ENCODE measurements at places on chromosomes 6 and 20.

DNA sequence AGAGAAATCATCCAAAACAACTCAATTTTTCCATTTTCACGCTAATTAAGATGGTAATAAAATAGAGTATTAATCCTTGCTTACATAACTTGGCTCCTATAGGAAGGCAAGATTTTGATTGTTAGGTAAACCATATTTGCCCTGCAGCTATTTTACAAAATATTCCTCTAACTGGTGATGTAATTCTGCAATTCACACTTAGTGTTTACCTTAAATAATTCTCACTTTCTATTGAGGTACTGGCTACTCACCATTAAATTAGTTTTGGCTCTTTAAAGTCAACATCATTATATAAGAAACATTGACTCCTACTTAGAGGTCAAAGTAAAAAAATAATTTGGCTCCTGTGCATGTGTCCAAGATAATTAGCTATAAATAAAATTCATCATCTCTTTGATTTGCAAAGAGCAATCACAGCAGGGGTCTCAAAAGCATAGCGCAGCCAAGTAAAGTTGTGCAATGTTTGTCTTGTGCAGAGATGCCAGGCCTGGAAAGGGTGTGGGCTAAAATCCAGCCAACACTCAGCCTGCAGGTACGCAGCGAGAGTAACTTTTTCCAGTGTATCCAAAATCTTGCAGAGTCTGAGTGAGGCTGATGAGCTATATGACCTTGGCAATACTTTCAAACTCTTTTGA is 501.2 kb downstream of the MMUT start:
- no peak for DNase-seq

- DNase-seq: no peak
Measured at GRCh38 chr20:6058684-6059295, 4.9 kb upstream of the LRRN4 start.

DNA sequence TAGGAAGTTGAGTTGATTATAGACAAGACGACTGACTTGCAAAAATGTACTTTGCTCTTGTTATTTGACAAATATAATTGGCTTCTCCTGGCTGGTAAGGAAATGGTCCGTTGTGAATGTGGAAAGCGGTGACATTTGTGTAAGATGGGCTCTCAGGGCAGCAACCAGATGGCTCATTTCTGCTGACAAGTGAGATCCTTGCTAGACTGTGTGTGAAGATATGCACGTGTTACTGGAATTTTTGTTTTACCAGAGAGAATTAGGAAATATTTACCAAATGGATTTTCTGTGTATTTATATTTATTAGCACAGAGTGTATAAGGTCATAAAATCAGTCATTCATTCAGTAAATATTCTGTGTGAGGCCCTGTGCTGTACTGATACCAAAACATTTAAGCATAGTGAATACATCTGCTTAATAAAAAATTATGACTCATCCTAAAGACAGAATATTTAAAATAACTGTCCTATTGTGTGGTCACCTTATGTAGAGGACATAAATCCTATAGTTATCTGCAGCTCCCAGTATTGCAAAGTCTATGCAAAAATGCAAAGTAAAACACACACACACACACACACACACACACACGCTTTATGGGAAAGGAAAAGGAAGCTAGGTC is 109.9 kb upstream of the ASF1A start:
- no peak for DNase-seq

- DNase-seq: no peak
Measured at GRCh38 chr6:124467366-124467765, 494.9 kb upstream of the RNF217 start.

GRCh38 chr6:30557683-30557981 is 537 bp downstream of the PRR3 start:
- no peak for DNase-seq

DNA sequence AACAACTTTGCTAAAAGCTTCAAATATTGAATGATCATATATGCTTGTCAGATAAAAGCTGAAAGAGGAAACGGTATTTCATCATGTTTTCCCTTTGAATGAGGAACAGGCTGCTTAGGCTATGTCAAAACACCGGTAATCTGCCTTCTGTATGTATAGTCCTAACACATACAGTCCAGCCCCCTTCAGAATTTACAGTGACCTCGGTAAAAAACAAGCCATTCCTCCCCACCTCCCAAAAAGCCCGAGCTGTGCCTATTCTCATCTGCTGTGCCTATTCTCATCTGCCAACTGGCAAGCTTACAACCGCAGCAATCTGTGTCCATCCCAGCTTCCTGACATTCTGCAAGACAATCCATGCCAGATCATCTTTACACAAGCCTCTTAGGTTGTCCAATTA is 26.8 kb upstream of the UBE2J1 start:
- no peak for DNase-seq

DNA sequence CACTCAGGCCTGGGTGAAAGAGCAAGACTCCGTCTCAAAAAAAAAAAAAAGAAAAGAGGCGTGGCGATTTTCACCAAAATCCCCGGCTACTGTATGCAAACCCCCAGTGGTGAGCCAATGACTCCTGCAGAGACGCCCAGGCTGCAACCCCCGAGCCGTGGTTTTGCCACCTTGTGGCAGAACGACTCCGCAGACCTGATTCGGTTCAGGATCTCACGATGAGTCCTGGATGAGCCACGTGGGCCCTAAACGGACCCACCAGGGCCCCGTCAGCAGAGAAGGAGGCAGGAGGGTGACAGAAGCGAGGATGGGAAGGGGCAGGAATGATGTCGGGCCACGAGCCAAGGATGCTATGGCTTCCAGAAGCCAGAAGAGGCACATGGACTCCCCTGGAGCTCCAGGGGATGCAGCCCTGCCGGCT is 42.5 kb downstream of the SLC2A4RG start:
- DNase-seq: peak; percentile 73

DNA sequence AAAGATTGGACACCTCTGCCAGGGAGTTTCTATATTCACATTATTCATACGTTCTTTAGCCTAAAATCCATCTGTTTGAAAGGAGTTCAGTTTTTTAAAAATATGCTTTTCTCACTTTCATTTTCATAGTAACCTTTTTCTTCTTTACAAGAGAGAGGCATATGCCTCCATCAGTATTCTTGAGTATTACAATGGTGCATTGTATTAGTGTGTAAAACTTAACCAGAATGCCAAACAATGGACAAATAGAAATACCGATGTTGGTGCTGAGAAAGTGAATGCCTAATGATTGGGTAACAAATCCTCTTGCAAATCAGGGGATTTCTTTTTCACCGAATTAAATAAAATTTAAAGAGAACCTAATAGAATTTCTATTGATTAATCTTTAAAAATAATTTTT is 163.2 kb upstream of the LAMA2 start:
- no peak for DNase-seq

GRCh38 chr20:1333462-1334369 is 4.8 kb upstream of the SDCBP2 start:
- DNase-seq: peak; percentile 13

GRCh38 chr6:108260126-108260808 is 573 bp downstream of the SNX3 start:
- peak; percentile 40 for DNase-seq

- no peak for DNase-seq
Measured at GRCh38 chr6:106279179-106279578, 46.4 kb downstream of the ATG5 start.

DNA sequence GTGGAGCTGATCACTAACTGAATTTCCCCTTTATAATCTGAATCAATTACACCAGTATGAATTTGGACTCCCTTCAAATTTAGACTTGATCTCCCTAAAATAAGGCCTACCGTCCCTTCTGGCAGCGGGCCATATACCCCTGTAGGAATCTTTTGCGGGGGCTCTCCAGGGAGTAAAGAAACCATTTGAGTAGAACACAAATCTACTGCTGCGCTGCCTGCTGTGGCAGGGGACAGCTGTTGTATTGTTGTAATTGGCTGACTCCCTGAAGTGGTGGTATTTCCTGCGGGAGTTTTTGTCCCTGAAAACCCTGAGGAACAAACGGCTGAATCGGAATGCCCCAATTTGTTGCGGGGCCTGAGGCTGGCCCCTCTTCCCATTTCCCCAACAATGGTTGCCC is 16.0 kb upstream of the PTCRA start:
- no peak for DNase-seq

- no peak for DNase-seq
Measured at GRCh38 chr20:62892348-62893304, 31.0 kb upstream of the TCFL5 start.

- DNase-seq: no peak
Measured at GRCh38 chr20:59571151-59571550, 33.2 kb upstream of the PHACTR3 start.

DNA sequence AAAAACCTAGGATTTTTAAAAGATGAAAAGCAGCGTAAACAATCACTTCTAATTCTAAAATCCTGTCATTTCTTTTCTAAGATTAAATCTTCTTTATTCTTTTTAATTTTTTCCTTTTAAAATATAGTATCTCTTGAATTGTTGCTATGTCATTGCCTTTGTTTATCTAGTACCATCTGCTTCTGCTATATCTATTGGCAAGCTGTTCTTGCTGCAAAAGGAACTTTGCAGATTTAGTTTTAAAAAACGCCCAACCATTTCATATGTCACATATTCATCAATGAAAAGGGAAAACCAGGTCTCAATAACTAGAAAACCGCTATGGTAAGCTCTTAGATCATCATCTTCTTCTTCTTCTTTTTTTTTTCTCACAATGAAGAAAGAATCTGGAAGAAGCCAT is 11.5 kb upstream of the EEF1A1 start:
- DNase-seq: no peak

GRCh38 chr6:31187780-31188194 is 17.3 kb upstream of the POU5F1 start:
- DNase-seq: no peak

DNA sequence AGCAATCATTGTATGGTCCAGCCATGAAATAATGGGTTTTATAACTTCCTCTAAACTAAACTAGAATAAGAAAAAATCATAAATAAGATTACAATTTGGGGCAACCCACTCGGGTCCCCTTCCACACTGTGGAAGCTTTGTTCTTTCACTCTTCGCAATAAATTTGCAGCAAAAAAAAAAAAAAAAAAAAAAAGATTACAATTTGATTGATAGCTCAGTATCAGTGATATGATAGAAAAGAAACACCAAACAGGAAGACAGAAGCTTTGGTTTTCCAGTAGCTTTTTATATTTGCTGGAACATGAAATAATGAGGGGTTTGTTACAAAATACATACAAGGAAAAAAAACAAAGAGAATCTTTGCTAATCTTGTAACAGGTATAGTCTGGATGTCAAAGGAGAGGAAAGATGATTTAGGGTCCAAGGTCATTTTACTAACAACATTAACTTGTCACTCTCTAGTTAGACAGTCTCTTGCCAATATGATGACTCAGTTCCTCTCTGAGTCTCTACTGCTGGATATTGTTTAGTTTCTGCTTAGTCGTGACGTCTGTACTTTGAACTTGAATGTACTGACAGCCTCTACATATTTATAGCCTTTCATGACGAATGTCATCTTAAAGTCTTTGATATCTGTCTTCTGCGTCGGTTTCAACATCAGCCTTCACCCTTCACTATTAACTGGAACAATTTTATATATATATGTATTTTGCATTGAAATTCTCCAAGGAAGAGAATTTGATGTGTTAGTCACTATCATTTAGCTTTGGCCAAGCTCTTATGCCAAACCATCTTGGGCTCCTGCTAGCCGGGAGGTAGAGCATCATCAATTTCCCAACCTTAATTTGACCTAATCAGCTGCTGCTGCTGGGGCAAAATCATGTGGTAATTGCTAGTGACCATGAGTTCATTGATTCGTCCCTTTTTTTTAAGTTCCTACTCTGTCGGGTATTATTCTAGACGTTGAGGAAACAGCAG is 213.1 kb upstream of the STXBP5 start:
- no peak for DNase-seq

DNA sequence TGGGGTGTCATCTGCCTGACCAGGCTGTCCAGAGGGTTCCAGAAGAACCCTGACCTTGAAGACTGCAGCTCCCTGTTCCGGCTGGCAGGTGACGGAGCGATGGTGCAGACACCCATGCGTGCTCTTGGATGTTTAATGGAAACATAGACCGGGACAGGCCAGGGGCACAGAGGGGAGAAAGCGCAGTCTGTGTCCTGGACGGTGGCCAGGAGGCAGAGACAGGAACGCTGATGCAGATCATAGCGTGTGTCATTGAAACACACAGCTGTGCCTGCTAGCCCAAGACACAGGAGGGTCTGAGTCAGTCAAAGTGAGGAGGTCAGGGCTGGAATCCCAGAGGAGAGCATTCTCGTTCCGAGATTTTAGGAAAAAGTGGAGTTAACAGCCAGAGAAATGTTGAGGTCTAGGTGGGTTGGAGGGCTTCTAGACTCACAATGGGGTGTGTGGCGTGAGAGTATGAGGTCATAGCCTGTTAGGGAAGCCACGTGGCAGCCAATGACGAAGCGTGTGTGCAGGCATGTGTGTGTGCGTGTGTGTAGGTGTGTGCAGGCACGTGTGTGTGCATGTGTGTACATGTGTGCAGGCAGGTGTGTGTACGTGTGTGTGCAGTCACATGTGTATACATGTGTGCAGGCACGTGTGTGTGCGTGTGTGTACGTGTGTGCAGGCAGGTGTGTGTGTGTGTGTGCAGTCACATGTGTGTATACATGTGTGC is 167.0 kb downstream of the ERMARD start:
- no peak for DNase-seq

GRCh38 chr6:147820520-147820919 is 312.0 kb downstream of the SAMD5 start:
- DNase-seq: no peak

- DNase-seq: no peak
Measured at GRCh38 chr6:111765763-111766162, 107.5 kb downstream of the FYN start.

DNA sequence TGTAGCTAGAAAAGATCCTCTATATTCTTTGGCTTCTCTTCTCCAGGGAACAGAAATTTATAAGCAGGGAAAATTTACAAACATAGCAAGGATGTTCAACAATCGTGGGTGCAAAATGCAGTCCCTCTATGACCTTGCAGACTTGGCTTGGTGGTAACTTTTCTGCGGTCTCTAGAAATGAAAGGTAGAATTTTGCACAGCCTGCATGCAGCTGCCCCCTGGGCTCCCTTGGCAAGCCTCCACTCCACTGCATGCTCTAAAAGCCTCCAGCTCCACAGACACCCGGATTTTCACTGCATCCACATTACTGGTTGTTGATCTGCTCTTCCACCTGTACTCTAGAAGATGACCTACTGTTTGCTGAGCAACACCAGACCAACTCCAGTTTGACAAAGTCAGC is 236.5 kb upstream of the EYS start:
- no peak for DNase-seq

- no peak for DNase-seq
Measured at GRCh38 chr20:48604426-48604825, 223.4 kb downstream of the PREX1 start.
